ENCODE measurements at places on chromosomes 4 and X.

- no peak for DNase-seq
These were observed 11.5 kb upstream of the CHST7 start for GRCh38 chrX:46561824-46562657.

- DNase-seq: no peak
These were observed 85.1 kb downstream of the CFAP299 start for GRCh38 chr4:80420638-80421037.

DNA sequence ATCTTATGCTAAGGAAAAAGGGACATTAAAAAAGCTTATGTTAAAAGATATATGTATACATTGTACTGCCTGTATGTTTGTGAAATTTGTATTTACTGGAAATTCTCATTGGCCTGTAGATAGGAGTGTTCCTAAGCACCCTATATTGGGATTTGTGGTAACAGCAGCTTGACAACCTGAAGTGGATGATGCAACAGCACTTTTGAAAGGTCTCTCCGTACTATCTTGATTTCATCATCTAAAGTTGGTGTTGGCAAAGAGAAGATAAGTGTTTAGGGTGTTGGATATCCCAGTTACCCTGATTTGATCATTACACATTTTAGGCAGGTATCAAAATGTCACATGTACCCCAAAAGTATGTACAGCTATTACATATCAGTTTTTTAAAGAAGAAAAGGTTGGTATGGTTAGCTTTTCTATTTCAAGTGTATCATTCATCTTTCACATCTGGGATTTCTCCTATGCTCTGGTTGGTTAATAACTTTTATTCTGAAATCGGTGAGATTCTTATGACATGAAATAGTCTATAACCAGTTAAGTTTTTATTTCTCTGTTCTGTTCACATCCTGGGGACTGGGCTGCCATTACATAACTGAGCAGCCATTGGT, 10.3 kb downstream of the HADH start:
- no peak for DNase-seq

GRCh38 chr4:184395971-184396391, 78.4 kb downstream of the IRF2 start:
- no peak for DNase-seq
